ENCODE measurements at places on chromosomes 1 and 21.

GRCh38 chr1:6006882-6007281, 14.7 kb upstream of the NPHP4 start:
- DNase-seq, result no peak

- DNase-seq, result no peak
Measured at GRCh38 chr21:25717491-25718147, 17.1 kb downstream of the ATP5PF start.

DNA sequence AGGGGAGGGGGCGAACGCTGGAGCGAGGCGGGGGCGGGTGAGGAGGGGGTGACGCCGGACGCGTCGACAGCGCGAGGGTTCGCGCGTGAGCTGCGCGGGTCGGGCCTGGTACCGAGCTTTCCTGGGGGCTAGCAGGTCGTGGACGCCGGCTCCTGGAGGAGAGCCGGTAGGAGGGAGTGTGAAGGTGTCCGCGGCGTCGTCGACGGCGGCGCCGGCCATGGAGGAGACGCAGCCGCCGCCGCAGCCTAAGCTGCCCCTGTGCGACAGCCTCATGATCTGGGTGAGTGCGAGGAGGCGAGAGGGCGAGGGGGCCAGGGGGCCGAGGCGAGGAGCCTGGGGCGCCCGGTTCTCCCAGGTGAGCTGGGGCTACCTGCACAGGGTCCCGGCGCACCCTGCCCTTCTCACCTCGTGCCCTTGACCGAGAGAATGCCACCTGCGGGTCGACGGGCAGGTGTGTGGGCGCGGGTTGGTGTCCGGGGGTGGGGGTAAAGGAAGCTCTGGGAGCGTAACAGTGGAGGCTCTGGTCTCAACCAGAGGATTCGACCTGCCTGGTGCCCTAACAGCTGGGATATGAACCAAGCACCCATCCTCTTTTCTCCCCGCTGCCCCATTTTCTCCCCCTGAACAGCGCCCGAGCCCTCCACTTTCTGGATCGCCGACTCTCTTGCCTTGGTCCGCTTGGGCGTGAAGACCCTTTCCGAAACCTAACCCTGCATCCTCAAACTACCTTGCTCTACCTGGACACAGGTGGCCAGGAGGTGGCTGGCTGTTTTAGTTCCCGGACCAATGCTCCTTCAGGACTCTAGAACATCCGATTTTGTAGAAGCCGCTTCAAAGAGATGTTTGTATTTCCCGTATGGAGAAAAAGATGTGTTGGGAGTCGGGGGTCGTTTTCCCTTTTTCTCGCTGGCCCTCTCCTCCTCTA, at the start of gene HOOK1:
TSS of gene HOOK1 (plus strand) at position 49 of the 925 bp plus-strand sequence. CDS start at position 218, 169 bp downstream.
- no peak for DNase-seq

DNA sequence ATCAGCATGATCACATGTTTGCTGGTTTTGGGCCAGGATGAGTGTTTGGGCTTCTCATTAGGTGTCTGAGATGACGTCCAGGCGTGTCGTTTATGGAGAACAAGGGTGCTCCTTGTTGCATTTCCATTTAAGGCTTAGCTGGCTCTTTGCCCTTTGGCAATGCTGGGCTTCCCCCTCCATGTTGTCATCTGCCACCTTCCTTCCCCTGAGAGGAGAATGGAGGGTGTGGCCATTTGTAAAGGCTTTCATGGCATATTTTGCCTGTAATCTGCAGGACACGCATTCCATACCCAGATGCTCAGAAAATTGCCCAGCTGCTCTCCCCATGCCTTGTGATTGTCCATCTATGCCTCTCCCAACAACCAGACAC, 27.7 kb downstream of the PKP1 start:
- no peak for DNase-seq

GRCh38 chr1:224064150-224064549, 49.8 kb upstream of the FBXO28 start:
- DNase-seq, result no peak

- no peak for DNase-seq
Measured at GRCh38 chr1:12202190-12202497, 27.7 kb upstream of the VPS13D start.

GRCh38 chr1:12438349-12438924, 179.6 kb downstream of the DHRS3 start:
- no peak for DNase-seq

DNA sequence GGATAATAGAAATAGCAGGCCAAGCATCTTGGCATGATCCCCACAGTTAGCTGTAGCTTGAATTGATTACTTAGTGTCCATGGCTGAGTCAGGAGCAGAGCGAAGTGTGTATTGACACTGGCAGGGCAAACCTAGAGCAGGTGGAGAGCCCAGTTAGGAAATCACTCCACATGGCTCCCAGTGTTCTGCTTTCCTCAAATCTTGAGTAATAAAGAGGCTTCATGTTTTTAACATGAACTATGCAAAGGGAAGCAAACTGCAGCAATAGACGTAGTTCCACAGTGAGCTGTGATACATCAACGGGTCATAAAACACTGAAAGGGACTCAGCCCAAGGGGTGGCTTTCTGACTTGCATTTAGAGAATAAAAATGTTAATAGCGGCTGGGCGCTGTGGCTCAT, 28.9 kb downstream of the RHEX start:
- no peak for DNase-seq

- no peak for DNase-seq
Measured at GRCh38 chr1:212241957-212242287, 43.3 kb upstream of the PPP2R5A start.

DNA sequence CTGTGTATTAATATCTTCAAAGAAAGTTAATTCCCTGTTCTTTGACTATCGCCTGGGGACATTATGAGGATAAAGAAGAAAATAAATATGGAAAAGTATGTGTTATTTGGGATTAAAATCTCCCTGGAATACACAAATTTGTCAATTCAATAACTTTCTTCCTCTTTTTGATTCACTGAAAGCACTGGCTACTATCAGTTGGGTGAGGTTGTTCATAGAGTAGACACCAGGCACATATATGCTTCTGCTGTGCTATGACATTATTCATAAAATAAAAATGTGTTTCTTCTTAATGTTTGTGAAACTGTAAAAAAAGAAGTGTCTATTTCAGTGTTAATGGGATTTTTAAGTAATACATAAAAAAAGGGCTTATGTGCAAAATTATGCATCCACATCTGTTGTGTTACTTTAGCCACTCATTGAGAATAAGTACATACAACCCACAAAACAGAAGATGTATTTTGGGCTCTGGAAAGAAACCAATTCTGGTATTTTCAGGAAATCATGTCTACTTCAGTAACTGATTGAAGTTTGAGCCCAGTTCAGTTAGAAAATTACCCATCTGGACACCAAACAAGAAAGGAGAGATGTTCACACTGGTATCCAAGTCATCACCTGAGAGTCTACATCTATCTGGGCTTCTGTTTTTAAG, 169.4 kb downstream of the GABPA start:
- DNase-seq, result no peak

DNA sequence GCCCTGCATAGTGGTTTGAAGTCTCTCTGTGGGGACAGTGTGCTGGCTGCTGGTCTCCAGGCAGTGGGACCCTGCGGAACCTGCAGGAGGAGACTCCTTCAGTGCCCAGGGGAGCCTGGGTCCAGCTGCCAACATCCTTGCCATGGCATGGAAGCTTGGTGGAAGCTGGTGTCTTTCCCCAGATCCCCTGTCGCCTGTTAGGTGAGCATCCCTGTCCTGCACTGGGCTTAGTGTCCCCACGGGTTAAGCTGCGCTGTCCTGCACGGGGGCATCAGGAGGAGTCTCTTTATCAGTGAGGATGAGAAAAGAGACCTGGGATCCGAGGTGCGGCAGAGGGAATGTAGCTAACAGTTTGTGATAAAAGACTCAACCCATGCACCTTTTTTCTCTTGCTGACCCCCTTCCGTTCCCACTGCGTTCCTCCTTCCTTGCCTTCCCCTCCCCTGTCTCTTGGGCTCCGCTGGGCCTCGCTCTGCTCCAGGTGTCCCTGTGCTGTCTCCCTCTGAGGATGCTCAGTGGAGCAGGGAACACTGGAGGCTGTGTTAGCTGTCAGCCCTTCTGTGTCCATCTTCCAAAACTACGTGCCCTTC, 59.3 kb downstream of the SLC37A1 start:
- DNase-seq, result no peak

- no peak for DNase-seq
Measured at GRCh38 chr1:35269201-35269988, 886 bp downstream of the ZMYM4 start.

DNA sequence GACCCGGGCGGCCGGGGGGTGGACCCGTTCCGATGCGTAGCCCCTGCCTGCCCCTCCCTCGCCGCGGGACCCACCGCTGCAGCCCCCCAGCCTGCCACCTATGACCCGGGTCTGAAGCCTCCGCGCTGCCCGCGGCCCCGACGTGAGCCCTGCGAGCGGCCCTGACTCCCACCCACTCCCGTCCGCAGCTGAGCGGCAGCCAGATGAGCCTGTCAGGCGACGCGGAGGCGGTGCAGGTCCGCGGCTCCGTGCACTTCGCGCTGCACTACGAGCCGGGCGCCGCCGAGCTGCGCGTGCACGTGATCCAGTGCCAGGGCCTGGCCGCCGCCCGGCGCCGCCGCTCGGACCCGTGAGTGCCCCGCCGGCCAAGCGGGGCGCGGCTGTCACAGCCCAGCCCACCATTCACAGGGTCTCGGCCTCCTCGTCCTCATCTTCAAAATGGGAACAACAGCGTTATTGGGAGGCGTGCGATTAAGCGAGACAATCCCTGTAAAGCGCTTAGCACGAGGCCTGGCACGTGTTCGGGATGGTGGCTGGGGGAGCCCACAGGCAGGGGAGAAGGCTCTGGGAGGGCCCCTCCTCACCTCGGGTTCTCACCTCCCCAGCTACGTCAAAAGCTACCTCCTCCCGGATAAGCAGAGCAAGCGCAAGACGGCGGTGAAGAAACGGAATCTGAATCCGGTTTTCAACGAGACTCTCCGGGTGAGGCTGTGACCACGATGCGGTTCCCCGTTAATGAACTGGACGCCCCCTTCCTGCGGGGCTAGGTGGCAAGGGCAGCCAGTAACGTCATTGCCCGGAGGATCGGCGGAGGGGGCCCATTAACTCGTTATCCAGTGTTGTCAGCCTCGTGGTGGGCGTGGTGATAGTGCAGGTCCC, 8.2 kb downstream of the SYTL1 start:
- DNase-seq, result peak; percentile 72

DNA sequence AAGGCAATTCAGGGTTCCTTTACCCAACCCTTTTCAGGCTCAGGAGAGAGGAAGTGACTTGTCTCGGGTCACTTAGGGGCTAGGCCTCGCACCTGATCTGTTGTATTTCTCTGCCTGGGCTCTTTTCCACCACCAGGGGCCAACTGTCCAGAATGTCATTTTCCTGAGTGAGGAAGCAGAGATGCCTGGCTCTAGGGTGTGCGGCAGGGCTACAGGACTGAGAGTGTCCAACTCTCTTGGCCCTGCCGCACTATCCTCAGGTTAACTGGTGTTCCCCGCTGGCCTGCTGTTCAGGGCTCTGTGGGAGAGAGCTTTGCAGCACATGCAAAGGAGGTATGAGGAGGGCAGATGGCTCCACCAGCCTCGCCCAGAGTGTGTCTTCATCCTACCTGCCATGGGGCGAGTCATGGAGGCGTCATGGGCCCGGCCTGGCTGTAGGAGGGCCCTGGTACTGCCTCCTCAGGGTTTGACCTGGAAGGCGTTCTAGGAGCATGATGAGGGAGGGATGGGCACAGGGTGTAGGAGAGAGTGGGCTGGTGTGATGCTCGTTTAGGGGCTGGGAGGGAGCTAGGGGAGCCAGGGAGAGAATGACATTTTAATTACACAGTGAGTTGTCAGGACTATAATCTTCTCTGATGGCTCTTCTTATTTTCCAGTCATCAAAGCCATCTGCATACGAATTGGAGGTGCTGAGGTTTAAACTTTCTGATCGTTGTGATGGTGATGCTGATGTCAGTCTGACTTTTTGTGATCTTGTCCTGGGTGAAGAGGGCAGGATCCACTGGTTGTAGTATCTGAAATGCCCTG, 128.3 kb downstream of the NOS1AP start:
- DNase-seq, result no peak

GRCh38 chr1:226222686-226223085, 778 bp upstream of the MIXL1 start:
- no peak for DNase-seq
